ENCODE measurements at places on chromosomes 7 and 10.

DNA sequence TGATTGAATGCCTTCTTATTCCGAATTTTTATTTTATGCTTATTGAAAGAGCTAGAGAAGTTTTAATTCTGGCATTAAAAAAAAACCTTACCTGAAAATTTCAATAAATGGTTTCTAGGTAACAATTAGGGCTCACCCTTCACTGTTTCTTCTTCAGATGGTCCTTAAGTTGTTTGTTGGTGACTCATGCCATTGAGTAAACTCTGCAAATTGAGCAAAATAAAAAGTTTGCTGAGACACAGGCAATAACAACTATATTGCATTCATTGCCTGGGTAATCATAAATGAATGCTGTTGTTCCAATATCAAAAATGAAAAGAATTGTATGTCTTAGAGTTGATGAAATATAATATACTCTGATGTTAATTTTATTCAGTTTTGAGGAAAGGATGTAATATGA lies 300.3 kb downstream of the CDK14 start:
- DNase-seq, result no peak

GRCh38 chr10:121774813-121775212 lies 153.0 kb downstream of the ATE1 start:
- DNase-seq, result no peak

DNA sequence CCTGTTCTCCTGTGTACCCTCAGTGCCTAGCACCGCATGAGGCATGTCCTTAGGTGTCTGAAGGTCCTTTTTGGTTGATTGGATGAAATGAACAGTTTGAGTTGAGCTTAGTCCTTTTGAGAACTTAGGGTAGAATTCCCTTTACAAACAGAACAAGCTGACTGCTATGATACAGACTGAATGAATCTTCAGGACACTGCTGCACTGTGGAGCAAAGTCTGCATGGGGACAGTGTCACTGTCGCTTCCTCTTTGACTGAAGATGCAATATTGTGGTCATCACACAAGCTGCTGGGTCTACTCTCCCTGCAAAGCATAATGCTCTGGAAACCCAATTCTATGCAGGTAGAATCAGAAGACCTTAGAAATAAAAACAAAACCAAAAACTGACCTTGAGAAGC lies 8.6 kb upstream of the PLAU start:
- no peak for DNase-seq

DNA sequence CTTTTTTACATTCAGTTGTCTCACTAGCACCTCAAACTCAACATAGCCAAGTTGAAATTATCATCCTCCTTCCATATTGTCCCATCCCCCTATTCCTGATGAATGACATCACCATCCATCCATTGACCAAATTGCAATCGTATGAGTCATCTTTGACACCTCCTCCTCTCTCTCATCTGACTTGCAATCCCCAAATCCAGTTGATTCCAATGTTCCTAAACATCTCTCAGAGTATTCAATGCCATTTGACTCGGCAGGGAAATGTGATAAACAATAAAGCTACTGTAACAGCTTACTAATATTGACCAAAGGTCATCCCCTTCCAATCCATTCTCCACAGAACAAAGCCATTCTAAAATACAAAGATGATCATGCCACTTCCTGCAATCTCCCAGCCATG lies 1047.8 kb downstream of the NRG3 start:
- no peak for DNase-seq

GRCh38 chr7:40526951-40527715 lies 392.3 kb downstream of the SUGCT start:
- no peak for DNase-seq

- DNase-seq, result no peak
These were observed 47.5 kb upstream of the HNRNPH3 start for GRCh38 chr10:68284062-68285001.

DNA sequence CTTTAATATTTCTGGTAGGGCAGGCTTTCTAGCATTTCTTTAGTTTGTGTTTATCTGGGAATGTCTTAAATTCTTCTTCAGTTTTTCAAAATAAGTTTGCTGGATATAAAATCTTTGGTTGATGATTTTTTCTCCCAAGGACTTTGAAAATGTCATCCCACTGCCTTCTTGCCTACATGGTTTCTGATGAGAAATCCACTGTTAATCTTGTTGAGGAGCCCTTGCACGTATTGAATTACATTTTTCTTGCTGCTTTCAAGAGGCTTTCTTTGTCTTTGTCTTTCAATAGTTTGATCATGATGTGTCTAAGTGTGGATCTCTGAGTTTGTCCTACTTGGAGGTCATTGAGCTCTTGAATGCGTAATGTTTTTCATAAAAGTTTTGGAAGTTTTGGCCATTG lies 66.0 kb downstream of the CASD1 start:
- no peak for DNase-seq

GRCh38 chr7:148790131-148790726 lies 91.5 kb downstream of the CUL1 start:
- DNase-seq, result no peak

DNA sequence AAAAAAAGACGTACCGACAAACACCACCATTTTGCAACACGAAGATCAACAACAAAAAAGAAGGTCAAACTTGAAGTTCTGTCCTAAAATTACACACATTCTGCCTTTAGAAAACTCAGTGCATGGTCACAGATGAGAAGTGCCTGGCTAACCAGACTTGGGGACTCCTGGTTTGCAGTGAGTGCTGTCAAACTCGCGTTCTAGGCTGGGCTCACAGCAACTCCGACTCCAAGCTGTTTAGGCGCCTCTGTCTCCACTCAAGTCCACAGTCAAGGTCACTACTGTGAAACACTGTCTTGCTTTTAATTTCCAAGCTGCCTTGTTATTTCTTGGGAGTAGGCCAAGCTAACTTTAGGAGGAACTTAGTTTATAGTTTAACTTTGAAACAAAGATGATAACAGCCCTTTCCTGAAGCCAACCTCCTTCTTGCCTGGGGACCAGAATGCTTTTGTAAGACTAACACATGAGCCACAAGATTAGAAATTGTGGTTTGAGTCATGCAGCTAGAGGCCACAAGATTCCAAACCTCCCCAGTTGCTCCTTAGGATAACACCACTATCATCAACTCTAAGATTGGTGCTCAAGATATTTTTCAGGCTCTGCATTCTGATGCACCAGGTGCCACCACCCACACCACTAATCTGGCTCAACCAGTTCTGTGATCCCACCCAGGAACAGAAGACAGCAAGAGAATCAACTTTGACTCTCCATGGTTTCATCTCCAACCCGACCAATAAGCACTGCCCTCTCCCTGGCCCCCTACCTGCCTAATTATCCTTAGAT lies 1.1 kb upstream of the DNAAF5 start:
- DNase-seq, result no peak

- DNase-seq, result no peak
These were observed 281 bp upstream of the EXOC6 start for GRCh38 chr10:92848037-92848440.

DNA sequence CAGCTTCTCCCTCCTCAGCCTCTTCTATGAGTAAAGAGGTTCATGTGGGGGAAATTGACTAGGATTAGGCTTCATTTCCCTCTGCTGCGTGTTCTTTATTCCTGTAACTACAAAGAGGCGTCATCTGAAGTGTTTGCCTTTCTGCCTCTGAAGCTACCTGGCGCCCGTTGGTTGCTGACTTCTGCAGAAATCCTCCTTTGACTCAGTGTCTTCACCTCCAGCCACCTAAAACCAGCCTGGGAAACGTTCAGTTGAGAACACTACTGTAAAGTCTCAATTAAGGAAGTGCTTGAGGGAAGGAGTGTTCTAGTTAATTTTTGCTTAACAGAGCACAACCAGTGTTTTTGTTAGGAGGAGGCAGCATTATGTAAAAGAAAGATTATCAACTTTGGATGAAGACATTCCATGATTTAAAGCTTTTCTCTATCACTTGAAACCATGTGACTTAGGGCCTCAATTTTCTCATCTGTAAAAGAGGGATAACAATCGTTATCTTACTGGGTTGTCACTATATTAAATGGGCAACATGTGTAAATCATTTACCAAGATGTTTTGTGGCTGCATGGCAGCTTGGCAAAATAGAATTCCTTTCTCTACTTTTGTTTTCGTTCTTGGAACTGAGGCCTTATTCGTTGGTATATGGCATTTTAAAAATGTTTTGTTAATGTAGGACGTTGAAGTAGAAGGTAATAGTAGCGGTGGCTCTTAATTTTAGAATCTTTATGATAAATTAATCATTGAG lies 642.9 kb downstream of the SDK1 start:
- DNase-seq, result no peak

DNA sequence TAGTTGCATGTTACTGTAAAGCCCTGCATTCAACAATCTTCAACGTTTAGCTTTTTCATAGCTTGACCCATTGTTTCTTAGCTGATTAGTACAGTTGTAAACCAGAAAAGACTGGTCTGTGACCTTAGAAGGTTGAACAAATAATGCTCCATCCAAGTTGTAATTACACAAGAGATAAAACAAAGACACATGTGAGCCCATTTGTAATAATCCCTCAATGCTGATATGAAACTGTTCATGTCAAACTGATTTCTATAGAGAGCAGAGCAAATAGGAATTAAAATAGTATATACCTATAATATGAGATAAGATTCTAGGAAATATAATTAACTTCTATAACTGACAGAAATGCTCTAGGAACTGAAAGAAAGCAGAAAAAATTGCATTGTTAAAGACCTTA lies 94.7 kb upstream of the SLC25A13 start:
- no peak for DNase-seq

GRCh38 chr10:60760711-60761210 lies 17.5 kb upstream of the CDK1 start:
- DNase-seq, result no peak

- no peak for DNase-seq
These were observed 37.8 kb downstream of the SRPK2 start for GRCh38 chr7:105350906-105351305.

DNA sequence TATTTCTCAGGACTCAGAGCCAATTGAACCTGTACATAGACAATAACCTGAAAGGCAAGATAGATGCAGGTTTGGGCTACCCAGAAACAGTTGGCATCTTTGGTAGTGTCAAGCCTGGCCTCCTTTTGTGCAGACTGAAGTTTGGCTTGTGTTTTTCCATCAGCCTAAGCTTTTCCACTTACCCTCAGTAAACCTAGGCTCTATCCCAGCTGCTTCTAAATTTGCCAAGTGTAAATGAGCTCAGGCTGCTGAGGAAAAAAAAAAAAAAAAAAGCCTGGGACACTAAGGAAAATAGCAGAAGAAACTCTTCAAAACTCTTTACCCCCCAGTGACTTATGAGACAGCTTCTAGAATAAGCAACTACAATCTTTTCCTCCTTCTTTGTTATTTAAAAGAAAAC lies 316.3 kb upstream of the SORCS1 start:
- no peak for DNase-seq

GRCh38 chr10:71423901-71424300 lies 27.2 kb downstream of the CDH23 start:
- DNase-seq, result no peak

DNA sequence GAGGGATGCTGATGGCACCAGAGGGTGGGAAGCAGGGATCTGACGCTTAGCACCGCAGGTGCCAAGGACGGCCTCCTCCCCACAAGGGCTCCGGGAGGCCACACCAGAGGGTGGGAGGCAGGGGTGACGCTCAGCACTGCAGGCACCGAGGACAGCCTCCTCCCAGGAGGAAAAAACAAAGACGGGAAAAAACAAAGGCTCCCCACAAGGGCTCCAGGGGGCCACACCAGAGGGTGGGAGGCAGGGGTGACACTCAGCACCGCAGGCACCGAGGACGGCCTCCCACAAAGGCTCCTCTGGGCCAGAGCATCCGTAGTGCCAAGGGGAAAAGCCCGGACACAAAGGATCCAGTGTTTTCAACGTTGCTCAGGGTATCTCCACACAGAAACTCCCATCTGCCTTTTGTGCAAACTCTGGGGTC lies 25.6 kb downstream of the DIP2C start:
- DNase-seq, result no peak

GRCh38 chr10:115125505-115125904 lies 32.3 kb downstream of the ATRNL1 start:
- DNase-seq, result no peak

DNA sequence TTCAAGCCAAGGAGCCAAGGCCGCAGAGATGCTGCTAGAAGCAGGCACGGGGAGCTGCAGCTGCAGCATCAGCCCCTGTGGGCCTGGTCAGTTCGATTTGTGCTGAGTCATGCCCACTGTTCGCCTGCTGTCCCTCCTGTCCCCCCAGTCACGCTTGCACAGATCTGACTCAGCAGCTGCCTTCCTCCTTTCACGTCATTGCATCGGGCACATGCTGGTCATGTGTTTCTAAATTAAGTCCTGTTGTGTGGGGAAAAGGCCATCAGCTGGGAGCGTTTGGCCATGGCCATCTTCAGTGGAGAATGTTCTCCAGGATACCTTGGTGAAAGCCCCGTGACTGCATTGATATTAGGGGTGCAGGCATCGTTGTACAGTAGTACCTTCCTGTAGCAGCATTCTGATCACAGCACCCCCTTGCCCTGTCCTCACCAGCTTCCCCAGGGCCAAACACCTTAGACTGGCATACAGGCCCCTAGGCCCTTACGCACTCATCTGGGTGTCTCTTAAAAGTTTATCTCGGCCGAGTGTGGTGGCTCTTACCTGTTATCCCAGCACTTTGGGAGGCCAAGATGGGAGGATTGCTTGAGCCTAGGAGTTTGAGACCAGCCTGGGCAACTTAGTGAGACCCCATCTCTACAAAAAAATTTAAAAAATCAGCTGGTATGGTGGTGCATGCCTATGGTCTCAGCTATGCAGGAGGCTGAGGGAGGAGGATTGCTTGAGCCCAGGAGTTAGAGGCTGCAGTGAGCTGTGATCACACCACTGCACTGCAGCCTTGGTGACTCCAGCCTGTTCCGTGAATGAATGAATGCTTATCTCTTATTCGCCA lies 23.2 kb downstream of the POR start:
- no peak for DNase-seq

DNA sequence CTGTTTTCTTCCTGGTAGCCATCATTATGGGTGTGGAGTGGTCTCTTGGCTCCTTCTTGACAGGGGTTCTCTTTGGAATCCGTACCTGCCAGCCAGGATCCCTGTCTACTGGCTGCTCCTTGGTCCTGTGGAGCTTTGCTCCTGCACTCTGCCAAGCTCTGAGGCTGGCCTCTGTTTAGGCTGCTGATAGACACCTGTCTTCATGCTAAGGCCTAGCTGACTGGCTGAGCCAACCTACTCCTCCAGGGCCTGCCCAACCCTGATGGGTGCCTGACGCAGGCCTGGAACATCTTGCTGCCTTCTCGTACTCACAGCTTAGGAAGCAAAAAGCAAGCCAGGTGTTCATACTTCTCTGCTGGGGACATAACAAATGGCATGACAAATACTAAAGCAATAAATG lies 333.6 kb upstream of the ZNF32 start:
- DNase-seq, result no peak

DNA sequence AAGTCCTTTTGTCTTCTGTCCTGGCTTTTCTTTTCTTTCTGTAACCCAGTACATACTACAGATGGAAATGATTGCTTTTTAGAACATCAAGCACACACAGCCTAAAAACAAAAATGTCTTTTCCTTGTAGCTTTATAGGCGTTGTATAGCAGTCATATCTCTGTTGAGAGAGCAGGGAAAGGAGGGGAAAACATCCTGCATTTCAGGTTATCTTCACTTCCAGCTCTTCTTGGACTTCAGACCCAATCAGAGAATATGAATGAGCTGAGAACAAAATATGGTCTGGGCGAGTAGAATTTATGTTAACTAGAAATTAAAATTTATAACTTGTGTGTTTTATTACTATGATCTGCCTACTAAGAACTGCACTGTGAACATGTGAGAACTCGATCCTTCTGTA lies 14.7 kb downstream of the TMEM60 start:
- no peak for DNase-seq

- no peak for DNase-seq
These were observed 12.3 kb downstream of the CISD1 start for GRCh38 chr10:58281092-58281752.

- no peak for DNase-seq
These were observed 10.2 kb downstream of the RADIL start for GRCh38 chr7:4873071-4873944.

Measured in 8988T (cell line).